Activated CD8-positive, alpha-beta T cell treated with anti-CD3 and anti-CD28 coated beads for 36 hours (primary cell): ENCODE measurements at places on chromosomes 2 and 18. TPM values are rescaled to one million over a fixed set of nuclear protein-coding genes. Genes with fewer than 3 reads are reported as not detected.

DNA sequence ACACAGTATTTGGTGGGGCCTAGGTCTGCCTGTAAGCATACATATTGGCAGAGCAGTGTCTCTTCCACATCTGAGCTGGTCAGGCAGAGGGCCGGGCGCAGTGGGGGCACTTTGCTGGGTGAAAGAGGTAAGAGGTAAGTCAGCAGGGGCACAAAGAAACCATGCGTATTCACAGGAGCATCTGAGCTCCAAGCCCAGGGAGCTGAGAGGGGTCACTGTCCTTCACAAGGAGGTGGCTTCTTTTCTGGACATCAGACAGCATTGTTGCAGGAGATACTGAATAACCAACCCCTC is 201.7 kb downstream of the AGAP1 start:
- DNase-seq, result no peak

- no peak for DNase-seq
Measured at GRCh38 chr2:181895818-181896217, 4.3 kb downstream of the ITPRID2 start.

DNA sequence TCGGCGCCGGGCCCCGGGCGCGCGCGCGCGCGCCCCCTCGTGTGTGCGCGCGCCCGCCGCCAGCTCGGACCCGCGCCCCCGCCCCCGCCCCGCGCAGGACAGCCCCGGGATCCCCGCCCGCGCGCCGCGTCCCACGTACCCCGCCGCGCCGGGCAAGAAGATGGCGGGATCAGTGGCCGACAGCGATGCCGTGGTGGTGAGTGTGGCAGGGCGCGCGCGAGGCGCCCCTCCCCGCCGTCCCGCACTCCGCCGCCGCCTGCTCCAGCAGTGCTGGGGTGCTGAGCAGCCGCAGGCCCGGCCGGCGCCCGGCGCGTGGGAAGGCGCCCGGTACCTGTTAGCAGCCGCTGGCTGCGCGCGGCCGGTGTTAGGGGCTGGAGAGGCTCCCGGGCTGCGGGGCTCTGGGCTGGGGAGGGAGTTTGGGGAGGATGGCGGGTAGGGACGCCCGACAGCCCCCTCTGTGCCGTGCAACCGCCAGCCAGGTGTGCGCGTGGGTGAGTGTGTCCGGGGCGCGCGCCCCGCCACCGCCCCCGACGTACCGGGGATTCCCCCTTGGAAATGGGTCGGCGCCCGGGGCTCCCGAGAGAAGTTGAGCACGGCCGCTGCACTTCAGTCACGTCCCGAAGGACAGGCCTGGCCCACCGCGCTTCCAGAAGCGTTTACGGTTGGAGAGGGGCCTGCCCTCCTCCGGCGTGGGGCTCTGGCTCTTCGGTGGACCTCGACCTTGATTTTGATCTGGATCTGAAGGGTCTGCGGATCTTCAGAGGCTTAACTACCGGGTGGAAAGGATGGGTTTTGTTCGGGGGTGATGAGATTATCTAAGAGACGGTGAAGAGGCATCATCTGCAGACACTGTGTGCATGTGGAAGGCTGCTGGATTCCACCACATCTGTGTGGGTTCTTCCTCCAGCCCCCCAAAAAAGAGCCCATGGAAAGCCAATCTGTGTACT is 697 bp downstream of the LGALSL start:
- DNase-seq, result peak; percentile 58

DNA sequence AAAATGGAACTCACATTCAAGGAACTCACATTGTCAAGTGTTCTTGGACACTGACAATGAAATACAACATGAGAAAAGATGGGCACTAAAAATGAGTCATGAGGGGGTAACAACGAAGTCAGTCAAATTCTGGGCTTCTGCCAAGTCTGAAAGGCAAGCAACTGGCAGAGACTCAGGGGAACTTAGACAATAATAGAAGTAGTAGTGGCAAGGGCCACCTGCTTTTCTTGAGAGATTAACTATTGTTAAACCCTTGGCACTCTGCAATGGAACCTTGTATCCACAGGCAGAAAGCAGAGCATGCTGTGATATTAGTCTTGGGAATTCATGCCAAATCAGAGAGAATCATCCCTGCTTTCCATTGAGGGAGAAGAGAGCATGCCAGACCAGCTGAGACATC is 382.6 kb upstream of the CDH2 start:
- no peak for DNase-seq

GRCh38 chr18:39842366-39842914 is 2112.6 kb upstream of the PIK3C3 start:
- DNase-seq, result no peak

CNGA3 gene
- not detected for total RNA-seq
